ENCODE measurements at places on chromosomes 2 and 18.
A peak's percentile ranks its signal among the peaks of the same experiment; 100 is the strongest.

DNA sequence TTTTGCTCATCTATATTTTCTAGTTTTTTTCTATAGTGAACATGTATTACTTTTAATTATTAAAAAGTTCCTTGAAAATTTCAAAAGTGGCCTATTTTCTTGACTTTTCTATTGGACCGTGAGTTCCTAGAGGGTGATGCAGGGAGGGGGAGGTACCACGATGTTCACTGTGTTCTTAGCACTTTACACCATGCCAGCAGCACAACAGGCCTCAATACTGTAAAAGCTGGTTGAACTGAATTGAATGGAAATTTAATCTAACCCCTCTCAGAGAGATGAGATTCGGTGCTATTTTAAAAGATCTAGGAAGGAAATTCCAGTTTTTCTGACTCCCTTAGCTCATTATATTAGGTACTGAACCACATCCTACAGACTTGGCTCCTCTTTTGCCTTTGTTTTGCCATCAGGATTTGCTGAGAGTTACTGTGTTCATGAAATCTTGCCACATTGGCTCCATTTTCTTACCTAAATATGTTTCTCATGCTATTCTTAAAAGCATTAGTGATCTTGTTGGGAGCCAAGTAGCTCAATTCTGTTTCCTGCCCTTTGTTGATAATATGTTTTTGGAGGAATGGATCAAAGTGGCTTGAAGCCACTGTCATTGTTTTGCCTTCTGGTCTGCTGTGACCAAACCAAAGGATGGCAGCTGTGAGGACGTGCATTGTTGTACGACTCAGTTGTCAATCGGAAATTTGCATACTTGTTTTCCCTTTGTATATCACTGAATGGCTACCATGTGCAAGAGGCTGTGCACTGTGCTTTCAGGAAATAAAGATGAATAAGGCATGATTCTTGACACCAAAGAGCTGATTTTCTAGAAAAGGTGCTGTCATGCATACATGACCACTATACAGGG, 25.3 kb downstream of the MYO1B start:
- no peak for DNase-seq

- no peak for DNase-seq
These were observed 202.5 kb downstream of the GLI2 start for GRCh38 chr2:120938045-120938771.

- no peak for DNase-seq
These were observed 8.6 kb downstream of the MLPH start for GRCh38 chr2:237495521-237496117.

DNA sequence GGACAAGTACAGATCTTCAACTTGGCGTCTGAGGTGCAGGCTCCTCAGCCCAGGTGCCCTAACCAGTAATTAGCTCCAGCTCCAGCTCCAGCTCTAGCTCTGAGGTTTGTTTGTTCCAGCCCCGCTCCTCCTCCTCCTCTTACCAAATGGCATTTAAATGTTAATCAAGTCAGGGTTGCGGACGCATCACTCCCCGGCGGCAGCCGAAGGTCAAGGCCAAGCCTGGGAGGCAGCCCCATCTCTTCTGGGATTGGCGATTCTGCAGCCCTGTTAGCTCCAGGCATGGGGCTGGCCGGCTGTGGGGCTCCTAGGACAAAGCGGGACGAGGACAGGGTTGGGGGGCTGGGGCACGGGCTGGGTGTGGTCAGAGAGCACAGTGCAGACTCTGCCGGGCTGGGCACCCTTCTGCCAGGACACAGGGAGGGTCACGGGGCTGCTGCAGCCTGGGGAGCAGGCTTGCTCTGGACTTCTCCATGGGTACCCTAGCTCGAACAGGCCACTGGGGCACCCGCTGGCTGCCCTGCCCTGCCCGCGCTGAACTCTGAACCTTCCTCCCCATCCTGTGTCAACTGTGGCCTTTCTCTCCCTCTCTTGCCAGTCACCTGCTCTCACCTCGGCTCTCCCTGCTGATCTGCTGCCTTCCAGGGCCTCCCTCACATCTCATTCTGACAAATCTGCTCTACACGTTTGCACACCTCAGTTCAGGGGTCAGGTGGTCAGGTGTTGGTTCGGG, 203.3 kb downstream of the CELF4 start:
- no peak for DNase-seq

DNA sequence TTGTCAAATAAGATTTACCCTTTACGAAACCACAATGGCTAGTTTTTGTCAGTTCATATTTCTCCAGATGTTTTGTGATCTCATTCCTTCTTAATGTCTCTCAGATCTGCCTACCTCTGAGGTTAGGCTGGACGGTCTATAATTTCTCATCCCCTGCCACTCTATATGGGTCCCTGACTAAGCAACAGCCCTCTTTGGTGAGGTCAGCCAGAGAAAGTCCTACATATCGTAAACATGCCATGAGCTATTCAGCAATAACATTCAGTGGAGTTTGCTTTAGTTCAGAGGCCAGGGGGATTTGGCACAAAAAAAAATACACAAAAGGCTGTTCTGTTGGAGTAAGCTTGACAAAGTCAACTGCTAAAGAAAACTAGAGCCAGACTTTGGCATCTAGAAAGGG, 192.1 kb upstream of the NCKAP5 start:
- DNase-seq, result no peak

DNA sequence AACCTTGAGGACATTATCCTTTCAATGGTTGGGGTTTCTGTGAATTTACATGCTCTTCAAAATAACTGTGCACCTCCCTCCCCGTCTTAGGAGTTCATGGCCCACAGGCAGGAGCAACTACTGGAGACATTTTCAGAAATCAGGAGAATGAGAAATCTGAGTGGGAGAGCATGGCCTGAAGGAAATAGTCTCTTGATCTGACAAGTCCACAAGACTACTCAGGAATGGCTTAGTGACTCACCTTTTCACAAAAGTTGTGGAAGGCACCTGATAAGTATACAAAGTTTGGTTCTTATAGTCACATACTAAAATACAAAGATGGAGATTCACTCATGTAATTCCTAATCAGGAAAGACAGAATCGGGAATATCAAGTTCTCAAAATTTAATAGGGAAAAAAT, 83.6 kb upstream of the NCKAP5 start:
- DNase-seq, result no peak

- DNase-seq, result no peak
These were observed 190.4 kb downstream of the SPP2 start for GRCh38 chr2:234240917-234241316.

GRCh38 chr18:5455674-5456073, 88.1 kb downstream of the EPB41L3 start:
- DNase-seq, result no peak

GRCh38 chr2:8488001-8488738, 193.7 kb upstream of the ID2 start:
- no peak for DNase-seq

DNA sequence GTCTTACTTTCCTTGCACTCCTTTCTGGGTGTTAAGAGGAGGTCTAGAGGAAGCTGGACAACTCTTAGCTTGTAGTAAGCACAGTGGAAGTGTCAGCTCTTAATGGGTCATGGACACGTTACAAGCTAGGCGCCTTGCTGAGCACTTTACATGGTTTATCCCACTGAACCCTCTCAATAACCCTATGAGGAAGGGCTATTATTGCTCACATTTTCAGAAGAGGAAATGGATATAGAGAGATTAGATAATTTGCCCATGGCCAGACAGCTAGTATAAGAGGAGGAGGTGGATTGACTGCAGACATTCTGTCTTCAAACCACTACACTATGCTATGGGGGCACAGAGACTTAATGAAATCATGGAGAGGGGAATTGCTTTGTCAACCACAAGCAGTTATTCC, 8.3 kb upstream of the IL1RN start:
- DNase-seq, result no peak

DNA sequence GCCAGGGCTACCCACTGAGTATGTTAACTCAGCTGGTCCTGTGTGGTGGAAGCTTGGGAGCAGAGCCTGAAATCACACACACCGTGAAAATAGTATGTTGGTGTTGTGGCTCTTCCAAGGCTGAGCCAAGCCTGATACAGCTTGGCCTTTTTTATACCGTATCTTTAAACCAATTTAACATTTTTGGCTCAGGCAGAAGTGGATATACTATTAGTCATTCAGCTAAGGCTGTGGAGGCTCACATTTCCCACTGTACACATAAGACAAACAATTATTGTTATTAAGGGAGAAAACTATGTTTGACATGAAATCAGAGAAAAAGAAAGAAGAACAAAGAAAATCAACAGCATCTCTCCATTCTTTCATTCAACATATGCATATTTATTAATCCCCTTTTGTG, 159.0 kb downstream of the BCL11A start:
- DNase-seq, result no peak

DNA sequence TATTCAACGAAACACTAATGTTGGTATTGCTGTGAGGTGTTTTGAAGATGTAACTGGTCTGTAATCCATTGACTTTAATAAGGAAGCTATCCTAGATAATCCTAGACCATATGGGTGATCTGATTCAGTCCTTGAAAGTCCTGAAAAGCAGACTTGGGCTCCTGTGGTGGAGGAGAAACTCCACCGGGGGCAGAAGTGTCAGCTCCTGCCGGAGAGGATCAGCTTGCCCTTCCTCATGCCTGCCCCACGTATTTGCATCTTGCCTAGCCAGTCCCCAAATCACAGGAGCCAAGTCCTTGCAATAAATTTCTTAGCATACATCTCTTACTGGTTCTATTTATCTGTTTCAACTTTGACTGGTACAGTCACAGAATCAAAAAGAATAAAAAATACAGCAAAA, 144.2 kb upstream of the DLGAP1 start:
- no peak for DNase-seq

GRCh38 chr2:25586726-25587144, 86.6 kb downstream of the DTNB start:
- DNase-seq, result no peak

- DNase-seq, result no peak
These were observed 99.6 kb upstream of the CERS6 start for GRCh38 chr2:168356477-168356835.

DNA sequence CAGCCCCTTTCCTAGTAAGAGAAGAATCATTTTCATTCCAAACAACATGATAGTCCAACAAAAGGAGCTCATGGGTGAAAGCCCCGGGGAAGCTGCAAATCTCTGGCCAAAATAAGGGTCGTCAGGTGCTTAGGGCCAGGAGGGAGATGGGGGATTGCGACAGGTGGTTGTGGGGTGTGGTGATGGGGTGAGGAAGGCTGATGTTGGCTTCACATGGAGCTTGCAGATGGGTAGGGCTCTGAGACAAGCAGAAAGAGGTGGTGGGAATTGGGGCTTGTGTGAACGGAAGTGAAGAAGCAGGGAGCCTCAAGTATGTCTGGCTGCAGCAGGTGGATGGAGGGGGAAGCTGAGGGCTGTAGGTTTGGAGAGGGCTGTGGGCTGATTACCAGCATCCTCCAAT, 126.1 kb downstream of the CLIP4 start:
- DNase-seq, result no peak

DNA sequence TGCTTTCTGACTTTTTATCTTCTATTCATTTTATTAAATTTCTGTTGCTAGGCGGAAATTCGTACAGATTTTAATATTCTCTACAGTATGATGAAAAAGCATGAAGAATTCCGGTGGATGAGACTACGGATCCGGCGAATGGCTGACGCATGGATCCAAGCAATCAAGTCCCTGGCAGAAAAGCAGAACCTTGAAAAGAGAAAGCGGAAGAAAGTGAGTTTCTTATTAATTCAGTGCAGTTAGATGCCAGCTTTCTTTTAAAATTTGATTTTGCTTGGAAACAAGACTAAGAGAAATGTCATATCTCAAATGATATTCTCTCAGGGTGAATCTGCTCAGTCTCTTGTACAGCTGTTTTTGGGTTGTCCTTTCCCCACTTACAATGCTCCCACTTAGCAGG, 84.3 kb downstream of the MGAT5 start:
- no peak for DNase-seq

DNA sequence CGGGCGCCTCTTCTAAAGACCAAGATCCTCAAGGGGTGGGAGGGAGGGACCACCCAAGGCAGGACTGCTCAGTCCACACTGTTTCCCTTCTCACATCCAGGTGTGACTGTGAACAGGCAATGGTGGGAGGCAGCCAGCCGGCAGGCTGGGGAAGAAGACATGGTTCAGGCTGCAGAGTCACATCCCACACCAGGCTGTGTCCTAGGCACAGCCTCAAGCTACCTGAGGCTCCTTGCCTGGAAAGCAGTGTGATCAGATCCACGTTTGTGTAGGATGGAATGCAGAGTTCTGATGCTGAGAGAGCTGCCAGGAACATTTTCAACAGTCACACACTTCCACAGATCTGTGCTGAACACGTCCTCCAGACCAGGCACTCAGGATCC, 16.4 kb downstream of the SLC66A2 start:
- no peak for DNase-seq

GRCh38 chr2:69740502-69740951, 1.4 kb upstream of the ANXA4 start:
- DNase-seq, result no peak

- DNase-seq, result peak; percentile 84
These were observed 36.8 kb downstream of the ACVR1 start for GRCh38 chr2:157839162-157839801.

DNA sequence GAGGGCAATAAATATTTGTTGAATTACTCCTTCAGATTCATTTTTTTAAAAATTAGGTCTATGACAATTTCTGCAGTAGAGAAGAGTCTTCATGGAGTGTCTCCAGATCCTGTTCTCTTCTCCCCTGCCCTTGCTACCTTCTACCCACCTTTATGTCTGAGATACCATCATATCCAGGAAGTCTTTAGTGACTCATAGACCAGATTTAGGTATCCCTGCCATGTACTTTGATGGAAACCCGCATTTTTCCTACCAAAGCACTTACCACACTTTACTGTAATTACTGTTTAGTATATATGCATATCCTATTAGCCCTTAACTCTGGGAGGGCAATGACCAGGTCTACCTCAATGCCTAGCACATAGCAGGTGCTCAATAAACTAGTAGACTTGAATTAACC, 11.6 kb downstream of the ZNF397 start:
- DNase-seq, result no peak

GRCh38 chr2:207516206-207516605, 13.6 kb upstream of the CREB1 start:
- no peak for DNase-seq

DNA sequence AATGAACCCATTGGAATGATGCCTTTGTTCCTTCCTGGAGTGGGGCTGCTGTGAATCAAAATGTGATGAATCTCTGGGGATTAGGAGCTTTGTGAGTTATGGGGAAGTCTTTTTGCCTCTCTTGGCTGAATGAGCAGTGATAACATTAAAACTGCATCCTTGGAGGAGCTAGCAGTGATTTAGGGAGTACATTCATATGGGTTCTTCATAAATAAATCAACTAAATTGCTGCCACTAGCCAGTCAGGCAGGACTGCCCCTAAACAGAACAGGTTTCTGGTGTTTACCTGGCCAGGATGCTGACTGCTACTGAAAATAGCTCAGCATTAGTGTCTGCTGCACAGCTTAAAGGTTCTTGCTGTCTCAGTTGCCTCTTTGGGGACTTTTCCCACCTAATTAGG, 244.5 kb upstream of the MEX3C start:
- DNase-seq, result no peak

- no peak for DNase-seq
These were observed 7.8 kb downstream of the GLS start for GRCh38 chr2:190888449-190888848.

GRCh38 chr18:79272916-79273315, 122.8 kb upstream of the NFATC1 start:
- no peak for DNase-seq

All from NCI-H446 treated with DMSO at 0.1 percent for 48 hours (cell line).